ENCODE measurements at places on chromosomes 11 and 22.

GRCh38 chr22:30373331-30374325 lies 13.6 kb downstream of the RNF215 start:
- no peak for DNase-seq

DNA sequence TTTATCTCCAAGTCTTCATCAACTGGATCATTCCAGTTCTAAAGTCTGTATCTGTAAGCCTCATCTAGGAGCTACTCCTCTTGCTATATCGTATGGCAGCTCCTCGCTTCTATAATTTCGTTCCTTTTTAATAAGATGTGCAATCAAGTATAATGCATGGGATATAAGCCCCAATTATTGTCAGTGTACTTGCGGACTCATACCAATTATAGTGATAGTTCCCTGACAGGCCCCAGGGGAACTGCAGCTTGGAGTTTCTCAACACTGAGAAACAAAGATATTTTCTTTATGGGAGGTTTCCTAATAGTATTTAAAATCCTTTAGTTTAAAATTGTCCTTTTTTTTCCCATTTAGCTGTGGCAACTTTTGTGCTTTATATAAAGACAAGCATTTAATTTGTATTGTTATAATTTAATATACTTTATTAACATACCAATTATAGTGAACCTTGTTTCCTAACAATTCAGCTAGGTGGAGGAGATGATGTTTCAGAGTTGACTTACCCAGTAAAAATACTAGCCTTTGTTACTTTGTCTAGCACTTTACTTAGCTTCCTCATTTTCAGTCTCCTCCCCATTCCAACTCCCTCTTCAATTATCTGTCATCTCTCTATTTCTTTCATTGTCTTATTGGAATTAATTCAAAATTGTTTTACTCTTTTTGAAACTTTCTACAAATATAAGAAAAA lies 25.3 kb upstream of the DDX17 start:
- DNase-seq: no peak

GRCh38 chr11:2523821-2524391 lies 79.1 kb downstream of the KCNQ1 start:
- no peak for DNase-seq

GRCh38 chr22:45237065-45237990 lies 3.4 kb downstream of the KIAA0930 start:
- no peak for DNase-seq

DNA sequence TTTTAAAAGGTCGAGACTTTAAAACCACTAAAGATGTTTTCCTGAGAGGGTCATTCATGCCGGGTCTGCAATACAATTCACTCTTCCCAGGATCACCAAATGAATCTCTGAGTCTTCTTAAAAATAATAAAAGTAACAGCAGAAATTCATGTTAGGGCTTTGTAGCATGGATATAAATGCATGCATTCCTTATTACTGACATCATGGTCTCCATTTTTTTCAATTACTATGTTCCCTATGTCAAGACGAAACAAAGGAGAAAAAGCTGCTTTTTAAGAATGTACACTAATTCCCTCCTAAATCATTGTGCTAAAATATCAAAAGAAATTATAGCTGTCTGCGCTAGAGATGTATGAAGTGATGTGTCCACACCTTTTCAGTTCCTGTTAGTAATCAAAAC lies 789.9 kb upstream of the LRRC4C start:
- no peak for DNase-seq

GRCh38 chr11:16421826-16422225 lies 65.5 kb upstream of the SOX6 start:
- no peak for DNase-seq

Measured in COLO829 (cell line).